ENCODE measurements at places on chromosomes 16 and 17.

- DNase-seq = no peak
These were observed 228.9 kb upstream of the TNRC6C start for GRCh38 chr17:77729587-77729986.

DNA sequence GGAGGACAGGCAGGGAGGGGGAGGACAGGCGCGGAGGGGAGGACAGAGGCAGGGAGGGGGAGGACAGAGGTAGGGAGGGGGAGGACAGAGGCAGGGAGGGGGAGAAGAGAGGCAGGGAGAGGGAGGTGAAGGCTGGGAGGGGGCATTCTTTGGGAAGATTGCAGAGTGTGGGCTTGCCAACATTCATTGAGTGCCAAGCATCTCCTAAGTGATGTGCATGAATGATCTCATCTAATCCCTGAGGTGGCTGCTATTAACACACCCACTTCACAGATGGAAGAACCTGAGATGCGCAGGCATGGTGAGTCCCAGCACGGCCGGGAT lies 58.3 kb downstream of the NT5M start:
- no peak for DNase-seq

DNA sequence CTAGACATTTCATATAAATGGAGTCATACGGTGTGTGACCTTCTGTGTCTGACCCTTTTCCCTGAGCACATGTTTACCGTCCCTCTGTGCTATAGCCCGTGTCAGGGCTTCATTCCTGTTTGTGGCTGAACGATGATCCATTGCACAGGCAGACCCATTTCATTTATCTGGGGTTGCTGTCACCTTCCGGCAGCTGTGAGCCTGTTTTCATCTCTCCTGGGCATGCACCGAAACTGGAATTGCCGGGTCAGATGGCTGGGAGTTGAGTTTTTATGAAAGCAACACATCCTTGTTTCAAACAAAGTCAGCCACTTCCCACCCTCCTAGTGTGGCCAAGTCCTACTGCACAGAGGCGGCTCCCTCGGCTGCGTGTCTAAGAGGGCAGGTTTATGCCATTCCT lies 25.5 kb downstream of the BAIAP2 start:
- no peak for DNase-seq

DNA sequence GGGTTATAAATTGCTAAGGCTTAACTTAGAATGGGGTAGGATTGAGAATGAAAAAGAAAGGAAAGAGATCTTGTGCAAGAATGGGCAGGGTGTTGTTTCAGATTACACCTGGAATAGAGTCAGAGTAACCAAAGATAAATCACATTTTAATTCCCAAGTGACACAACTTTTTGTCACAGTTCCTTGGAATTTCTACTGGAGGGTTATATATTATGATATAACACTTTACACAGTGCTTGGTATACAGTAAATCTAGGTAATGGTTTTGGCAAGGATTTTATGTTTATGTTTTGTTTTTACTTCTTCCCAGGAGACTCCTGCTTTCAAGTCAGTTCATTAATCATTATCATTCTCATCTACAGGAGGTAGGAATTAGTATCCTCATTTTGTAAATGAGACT lies 115.7 kb upstream of the KCNJ16 start:
- DNase-seq = no peak

- no peak for DNase-seq
These were observed 107.2 kb downstream of the PHKB start for GRCh38 chr16:47568351-47568750.

DNA sequence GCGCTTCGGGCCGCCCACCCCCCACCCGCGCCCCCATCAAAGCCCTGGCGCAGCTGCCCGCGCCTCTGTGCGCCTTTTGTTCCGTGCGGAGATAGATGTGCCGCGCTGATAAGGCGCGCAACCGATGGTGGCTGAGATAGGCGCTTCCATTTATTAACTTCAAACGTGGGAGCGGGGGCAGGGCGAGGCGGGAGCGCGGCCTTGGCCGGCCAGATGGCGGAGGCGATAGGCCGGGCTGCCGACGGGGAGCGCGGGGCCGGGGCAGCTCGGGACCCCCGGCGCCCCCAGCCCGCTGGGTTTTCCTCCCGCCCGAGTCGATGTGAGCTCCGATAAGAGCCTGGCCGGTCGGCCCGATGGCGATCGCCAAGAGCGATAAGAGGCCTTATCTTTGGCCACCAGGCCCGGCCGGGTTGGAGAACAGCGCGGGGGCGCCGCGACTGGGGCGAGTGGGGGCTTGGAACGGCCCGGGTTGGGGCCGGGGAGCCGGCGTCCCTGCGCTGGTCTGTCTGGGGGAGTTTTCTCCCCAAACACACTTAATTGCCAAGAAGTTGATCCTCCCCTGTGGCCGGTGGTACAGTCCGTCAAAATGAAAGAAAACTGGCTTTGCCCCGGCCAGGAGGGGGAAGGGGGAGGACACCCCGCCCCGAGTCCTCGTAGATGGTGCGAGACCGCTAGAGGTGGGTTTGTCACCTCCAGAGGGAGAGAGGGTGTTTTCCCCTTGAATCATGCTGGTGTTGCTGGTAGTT lies 2.7 kb downstream of the ZFPM1 start:
- peak; percentile 89 for DNase-seq

GRCh38 chr17:11921296-11921695 lies 76.0 kb downstream of the ZNF18 start:
- no peak for DNase-seq

GRCh38 chr16:57982385-57982784 lies 11.5 kb upstream of the CNGB1 start:
- DNase-seq = no peak

GRCh38 chr16:25106567-25107465 lies 4.7 kb upstream of the LCMT1 start:
- DNase-seq = peak; percentile 88

GRCh38 chr16:49012961-49013726 lies 268.5 kb downstream of the CBLN1 start:
- DNase-seq = no peak

DNA sequence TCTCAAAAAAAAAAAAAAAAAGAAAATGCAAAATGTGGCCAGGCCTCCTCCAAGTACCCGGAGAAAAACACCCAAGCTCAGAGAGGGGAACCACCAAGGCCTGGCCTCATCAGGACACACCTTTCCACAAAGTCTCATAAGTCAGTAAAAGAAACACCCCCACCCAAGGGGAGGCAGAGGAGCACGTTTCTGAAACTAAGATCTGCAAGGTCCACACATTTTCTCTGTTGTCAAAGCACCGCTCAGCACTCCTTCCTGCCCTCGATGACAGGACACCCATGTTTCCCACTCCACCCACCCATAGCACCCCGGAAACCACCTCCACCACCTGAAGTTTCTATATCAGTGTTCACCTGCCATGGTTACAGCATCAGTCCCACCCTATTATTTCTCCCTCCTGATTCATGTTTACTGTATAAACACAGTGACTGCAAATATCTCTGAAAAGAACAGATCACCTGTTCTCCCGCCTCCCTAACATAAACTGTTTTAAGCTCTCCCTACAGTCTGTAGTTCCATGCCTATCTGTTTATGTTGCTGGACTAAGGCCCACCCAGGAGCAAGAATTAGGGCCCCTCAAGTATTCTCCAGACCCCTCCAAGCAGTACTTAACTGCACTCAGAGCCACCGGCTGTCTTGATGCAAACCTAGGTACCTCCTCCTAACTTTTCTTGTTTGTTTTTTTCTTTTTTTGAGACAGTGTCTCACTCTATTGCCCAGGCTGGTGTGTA lies 2.0 kb downstream of the CORO7 start:
- DNase-seq = peak; percentile 96

DNA sequence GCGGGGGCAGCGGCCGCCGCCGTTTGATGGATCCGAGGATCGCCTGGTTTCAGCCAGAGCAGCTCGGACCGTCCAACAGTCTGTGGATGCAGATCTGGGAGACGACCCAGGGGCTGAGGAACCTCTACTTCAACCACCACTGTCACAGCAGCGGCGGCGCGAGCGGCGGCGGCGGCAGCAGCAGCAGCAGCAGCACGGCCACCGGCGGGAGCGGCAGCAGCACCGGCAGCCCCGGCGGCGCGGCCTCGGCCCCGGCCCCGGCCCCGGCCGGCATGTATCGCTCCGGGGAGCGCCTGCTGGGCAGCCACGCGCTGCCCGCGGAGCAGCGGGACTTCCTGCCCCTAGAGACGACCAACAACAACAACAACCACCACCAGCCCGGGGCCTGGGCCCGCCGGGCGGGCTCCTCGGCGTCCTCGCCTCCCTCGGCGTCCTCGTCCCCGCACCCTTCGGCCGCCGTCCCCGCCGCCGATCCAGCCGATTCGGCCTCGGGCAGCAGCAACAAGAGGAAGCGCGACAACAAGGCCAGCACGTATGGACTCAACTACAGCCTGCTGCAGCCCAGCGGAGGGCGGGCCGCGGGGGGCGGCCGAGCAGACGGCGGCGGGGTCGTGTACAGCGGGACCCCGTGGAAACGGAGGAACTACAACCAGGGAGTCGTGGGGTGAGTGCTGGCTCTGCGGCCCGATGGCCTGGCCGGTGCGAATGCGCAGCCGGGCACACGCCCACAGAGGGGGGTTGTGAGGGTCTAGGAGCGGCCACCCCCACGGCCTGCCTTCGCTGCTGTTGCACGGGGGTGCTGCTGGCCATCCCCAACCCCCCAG lies 702 bp downstream of the TENT4B start:
- peak; percentile 40 for DNase-seq
